ENCODE measurements at places on chromosomes 16 and 17.

DNA sequence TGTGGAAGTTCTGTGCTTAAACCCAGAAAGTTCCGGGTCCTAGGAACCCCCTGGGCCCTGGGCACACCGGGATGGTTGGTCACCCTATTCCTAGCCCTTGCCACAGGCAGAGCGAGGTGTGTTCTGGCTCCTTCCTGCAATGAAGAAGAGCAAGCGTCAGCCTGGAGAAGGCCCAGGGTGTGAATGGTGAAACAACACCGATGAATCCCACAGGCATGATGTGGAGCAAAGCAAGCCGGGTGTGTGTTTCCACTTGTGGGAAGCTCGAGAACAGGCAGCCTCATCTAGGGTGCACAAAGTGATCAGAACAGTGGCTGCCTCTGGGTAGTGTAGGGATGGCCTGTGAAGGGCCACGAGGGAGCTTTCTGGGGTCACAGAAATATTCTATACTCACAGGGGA is 13.8 kb downstream of the KCNG4 start:
- no peak for DNase-seq

DNA sequence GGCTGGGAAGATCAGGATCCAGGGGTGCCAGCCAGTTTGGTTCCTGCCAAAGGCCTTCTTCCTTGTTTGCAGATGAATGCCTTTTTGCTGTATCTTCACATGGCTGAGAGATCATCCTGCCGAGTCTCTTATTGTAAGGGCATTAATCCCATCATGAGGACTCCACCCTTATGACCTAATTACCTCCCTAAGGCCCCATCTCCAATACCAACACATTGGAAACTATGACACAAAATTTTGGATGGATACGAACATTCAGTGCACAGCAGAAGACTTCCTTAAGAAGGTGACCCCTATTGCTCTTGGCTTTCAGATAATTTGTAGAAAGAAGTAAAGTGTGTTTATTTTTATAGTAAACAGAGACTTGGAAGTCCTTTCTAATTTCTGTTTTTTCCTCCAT is 1164.7 kb upstream of the CDH8 start:
- no peak for DNase-seq

DNA sequence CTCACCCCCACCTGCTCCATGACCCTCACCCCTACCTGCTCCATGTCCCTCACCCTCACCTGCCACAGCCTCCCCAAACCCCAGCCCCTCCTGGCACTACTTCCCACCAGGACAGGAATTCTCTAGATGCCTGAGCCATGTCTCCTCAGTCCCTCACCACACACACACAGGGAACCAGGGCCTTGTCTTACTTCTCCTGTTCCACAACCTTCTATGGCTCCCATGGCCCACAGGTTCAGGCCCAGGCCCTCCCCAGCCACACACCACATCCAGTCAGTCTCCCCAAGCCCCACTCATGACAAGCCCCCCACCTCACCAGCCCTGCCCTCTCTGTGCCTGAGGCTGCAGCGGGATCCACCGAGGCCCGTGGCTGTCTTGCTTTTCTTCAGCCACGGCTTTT is 3.1 kb upstream of the UBE2I start:
- no peak for DNase-seq

GRCh38 chr16:5791011-5791657 is 693.5 kb upstream of the EEF2KMT start:
- no peak for DNase-seq
